ENCODE measurements at places on chromosomes 6 and 20.

- DNase-seq = no peak
Observed at GRCh38 chr6:157542414-157543160, 161.6 kb downstream of the ZDHHC14 start.

- no peak for DNase-seq
Observed at GRCh38 chr20:53934421-53935343, 135.7 kb downstream of the BCAS1 start.

- DNase-seq = no peak
Observed at GRCh38 chr20:39136798-39137197, 174.7 kb downstream of the DHX35 start.

DNA sequence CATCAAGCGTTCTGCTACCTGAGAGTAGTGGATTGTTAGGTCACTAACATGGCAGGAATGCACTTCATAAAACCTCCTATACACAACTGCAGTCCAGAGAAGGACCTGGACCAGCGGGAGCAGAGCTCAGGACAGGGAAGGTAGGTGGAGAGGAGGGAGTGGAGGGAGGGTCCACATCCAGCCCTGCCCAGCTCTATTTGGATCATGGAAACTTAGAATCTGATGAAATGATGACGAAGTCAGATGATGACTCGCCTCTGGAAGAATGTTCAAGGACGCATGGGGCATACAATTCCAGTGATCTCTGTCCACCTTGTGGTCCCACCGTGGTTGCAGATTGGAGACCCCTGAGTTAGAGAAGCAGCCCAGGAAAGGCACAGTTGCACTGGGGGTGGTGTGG is 68.8 kb downstream of the CLIC5 start:
- no peak for DNase-seq

GRCh38 chr6:123804787-123805540 is 1.3 kb downstream of the NKAIN2 start:
- no peak for DNase-seq

GRCh38 chr20:15396026-15396425 is 1058.6 kb upstream of the FLRT3 start:
- no peak for DNase-seq

DNA sequence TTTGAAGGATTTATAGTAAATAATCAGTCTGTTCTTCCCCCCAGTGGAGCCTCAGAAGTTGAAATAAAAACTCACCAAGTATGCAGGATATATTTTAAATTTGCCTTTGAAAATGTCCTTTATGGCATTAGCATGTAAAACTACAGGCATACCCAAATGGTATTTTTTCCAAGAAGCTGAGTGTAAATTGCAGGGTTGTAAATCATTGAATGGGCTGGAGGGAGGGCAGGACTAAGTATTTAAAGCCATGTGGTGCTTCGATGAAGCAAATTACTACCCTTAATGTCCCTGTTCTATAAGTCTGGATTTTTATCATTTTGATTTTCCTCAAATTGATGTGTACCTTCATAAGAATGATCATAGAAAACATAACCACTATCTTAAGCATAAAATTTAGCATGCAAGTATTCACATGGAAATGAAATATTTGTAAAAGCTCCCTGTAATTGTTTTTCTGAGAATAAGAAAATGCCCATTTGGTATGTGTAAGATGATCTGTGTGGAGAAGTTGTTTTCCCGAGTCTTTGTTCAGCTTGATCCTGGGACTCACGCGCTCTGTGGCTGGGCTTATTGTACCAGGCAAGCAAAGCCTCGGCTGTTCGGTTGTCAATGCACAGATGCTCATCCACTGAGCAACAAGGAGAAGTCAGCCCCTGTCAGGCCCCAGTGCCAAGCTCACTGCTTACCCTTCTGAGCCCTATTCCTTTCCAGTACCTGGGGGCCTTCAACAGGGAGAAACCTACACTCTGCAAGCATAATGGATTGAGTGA is 66.7 kb downstream of the CD164 start:
- no peak for DNase-seq

GRCh38 chr6:89729818-89730217 is 89.8 kb downstream of the MDN1 start:
- DNase-seq = no peak

DNA sequence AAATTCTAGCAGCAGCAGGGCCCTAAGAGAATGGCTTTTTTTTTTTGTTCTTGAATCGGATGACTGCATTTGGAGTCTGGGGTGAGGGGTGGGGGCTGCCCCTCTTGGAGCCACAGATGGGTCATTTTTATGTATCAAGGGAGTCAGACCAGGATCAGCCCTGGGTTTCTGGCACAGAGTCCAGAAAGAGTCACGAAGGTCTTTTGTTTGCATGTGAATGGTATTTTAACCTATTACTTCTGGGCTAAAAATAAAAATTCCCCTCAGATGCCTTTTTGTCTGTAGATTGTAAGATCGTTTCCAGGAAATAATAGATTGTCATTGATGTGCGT is 72.5 kb downstream of the PHACTR3 start:
- no peak for DNase-seq

DNA sequence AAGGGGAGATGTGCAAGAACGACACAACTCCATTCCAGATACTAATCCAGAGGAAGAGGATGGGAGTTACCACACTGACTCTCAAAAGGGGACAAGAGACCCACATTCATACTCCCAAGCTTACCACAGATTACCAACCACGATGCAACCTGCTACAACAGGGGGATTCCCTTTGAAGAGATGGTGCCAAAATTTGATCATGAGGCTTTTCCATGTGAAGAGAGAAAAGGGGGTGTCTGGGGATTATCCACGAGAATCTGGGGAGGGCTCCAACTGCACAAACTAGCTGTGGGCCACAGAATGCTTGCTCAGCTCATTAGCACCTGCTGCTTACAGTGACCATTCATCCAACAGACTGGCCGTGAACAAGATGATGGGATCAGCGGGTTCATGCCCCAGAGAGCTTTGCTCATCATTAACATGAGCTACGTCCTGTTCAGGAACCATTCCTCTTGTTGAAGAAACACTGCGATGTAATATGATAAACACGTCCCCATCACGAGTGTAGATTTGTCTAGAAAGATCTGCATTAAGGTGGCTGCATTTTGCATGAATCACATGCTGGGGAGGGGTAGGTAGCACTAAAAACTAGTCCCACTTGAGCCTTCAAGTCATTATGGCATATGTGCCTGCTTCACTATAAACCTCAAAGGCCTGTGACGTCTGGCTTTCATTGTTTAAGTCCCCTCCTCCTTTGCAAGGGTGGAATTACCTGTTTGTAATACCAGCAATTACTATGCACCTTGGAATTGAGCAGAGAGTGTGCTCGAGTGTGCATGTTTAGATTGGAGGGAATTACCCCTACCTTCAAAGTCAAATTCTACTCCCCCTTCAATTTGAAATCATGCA is 4.0 kb downstream of the PLAGL2 start:
- no peak for DNase-seq

GRCh38 chr6:17006543-17006942 is 95.3 kb upstream of the STMND1 start:
- no peak for DNase-seq

DNA sequence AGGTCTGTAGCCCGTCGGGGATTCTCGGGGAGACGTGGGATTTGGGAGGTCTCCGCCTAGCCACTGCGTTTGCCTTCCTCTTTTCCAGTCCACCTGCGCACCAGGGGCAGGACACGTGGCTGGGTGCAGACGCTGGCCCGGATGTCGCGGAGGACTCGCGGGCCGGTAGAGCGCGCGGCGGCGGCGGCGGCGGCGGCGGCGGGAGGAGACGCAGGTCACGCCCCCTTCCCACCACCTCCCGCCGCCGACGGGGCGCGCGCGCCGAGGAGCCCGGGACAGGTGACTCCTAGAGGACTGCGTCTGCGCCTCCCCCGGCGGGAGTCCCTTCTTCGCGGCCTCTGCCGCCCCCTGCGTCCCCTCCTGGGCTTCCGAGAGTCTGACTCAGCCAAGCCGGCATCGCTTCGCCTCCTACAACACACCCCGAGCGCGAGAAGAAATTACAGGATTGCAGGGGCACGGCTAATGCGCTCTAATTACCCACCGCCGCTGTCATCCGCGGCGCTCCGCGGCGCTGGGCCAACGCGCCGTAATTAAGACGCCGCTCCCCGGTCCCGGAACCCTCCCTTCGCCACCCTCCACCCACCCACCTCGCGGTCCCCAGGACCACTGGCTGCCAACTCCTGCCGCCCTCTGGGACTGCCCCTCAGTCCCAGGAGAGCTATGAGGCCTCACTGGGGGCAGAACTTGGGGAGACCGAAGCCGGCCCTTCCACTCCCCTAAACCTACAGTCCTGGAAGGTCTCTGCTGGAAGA is 124.5 kb downstream of the MRPL14 start:
- no peak for DNase-seq

GRCh38 chr6:136975089-136975715 is 53.1 kb downstream of the SLC35D3 start:
- DNase-seq = no peak

- no peak for DNase-seq
Observed at GRCh38 chr6:27242589-27243265, 4.8 kb upstream of the PRSS16 start.

DNA sequence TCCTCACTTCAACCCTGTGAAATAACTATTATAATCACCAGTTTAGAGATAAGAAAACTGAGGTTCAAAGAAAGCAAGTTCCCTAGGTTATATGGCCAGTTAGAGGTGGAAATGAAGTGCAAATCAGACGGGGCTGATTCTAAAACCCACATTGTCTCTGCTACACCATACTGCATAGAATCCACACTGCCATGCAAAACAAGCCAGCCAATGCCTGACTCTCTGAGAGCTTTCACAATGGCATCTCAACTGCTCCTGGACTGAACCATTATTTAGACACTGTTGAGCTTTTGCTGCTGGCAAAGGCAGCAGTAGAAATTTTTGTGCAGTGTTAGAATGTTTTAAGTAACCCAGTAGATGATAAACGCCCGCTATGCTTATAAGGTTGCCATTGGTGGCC is 195.2 kb upstream of the CNR1 start:
- DNase-seq = no peak

All from fibroblast of the conjunctiva (primary cell).